ENCODE measurements at places on chromosomes 5 and 9.

GRCh38 chr5:93676704-93677103 lies 64.7 kb downstream of the POU5F2 start:
- DNase-seq = no peak

DNA sequence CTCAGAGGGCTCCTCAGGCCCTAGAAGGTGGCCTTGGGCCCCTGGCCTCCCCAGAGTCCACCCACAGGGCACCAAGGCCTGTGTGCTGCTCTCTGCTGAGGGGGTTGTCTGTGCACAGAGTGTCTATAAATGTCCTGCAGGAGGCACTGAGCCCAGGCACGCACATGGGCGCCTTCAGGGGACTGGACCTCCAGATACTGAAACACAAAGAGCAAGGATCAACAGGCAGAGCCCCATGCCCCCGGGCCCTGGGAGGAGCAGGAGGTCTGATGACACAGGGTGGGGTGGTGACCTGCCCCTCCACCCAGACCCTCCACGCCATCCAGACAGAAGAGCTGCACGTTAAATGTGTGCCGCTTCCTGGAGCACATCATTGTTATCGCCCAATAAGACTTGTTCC lies 64.6 kb upstream of the SIMC1 start:
- DNase-seq = no peak

GRCh38 chr5:154698763-154699162 lies 56.4 kb upstream of the LARP1 start:
- DNase-seq = no peak

DNA sequence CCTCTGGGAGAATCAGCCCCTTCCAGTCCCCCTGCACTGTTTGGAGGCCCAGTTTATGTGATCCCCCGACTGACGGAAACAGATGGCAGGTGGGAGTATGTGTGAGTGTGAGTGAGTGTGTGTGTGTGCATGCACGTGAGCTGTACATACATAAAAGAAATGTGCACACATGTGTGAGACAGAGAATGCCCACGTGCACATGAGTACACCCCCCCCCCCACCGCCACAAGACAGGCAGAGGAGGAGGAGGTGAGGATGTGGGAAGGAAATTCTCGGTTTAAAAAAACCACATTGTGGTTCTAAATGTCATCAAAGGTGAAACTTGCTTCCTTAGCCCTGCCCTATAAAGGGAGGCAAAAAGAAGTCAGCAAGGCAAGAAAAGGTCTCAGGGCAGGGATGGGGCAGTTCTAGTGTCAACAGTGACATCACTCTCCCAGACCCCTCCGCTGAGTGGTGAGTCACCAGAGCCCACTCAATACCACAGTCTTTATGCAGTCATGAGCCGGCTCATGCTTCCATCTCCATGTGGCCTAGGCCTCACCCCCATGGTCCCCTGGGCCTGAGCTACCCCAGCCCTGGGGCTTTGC lies 79.2 kb upstream of the HSPA9 start:
- peak; percentile 90 for DNase-seq

DNA sequence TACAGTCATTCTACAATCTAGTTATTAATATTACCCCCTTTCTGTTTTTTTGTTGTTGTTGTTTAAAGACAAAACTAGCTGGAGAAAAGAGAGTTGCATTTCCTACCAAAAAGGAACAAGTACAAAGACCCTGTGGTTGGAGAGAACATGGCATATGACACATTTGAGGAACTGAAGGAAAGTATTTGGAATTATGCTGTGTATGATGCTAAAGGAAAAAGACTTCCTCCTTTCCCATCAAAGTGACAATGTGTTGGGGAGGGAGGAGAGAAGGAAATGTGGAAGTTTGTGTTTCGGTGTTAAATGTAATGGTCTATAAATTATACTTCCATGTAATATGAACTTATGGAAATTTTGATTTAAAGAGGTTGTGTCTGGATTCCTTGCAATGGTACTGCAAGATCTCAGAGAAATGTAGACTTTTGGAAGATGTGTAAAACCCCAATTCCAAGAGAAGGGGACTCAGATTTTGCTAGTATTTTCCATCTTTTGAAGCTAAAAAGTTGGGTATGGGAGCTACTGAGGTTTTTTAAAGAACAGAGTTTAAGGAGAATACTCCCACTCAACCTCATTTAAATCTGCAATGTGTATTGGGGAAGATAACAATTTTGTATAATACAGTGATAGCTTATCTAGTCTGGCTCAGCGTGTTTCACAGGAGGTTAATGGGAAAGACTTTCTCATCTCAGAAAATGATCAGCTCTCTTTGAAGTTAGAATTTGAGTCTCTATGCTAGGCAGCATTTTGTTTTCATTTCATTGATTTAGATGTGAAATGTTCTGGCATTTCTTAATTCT lies 15.4 kb upstream of the TNFSF8 start:
- DNase-seq = no peak
